WERI-Rb-1 (cell line): ENCODE measurements at places on chromosomes 4 and X.

DNA sequence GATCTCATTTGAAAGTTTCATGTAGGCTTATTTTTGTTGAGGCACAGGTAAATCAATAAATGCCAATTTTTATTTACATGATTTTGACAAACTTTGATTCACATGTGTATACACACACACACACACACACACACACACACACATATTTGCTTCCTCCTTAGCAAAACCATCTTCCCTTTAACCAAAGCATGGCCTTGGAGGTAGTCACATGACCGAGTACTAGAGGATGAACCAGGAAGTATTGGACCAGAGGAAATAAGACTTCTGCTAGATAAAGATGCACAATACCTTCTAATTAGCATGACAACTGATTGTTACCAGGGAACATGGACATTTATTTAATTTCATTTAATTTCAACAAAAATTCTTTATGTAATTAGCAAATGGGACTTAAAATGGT is 23.4 kb upstream of the CFAP299 start:
- DNase-seq = no peak

DNA sequence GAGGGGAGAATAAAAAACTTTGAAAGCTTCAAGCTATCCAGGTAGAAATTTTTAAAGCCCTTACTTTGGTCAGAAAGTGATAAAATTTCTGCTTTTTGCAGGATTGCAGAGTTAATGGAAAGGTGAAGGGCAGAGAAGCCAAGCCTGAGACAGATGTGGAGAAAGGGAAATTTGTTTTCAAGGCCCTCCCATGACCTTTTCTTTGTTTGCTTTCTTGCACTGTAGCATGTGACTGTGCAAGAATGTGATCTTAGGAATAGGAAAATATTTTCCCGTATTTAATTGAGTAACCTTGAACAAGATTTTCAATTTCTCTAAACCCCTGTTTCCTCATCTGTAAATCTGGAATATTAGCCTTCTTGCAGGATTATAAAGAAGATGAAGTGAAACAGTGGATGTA is 307.2 kb downstream of the PPARGC1A start:
- no peak for DNase-seq

DNA sequence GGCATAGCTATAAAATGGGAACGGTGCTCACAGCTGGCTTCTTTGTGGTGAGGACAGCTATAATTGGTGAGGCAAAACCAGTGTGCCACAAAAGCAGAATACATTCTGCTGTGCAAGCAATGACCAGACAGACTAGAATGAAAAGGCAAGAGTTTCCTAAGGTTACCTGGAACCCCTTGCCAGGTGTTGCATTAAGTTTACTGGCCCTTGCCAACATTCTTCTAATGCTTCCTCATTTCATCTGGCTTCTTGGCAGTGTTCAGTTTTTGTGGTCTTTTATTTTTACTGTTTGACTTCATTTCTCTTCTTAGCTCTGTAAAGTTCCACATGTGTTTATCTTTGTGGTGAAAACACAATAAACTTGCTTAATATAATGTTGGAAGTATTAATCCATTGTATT is 131.4 kb downstream of the PTTG2 start:
- DNase-seq = no peak

DNA sequence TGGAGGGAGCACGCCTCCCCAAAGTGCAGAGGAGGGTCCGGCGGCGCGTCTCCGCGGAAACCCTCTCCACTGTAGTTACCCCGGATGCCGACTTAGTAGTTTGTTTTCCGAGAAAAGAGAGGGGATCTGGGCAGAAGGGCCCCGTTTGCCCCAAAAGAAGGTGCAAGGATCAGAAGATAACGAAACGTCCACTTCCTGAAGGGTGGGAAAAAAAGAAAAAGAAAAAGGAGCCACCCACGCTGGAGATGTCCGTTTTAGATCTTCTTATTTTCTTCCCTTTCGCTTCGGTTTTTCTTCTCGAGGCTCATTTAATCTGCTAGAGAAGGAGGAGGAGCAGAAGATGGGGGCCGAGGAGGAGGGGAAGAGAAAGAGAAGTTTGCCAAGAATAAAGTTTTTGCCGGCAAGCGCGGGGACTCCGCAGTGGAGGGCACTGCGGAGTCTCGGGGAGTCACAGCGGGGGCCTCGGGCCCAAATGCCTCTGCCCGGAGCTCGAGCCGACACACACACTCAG is 517 bp downstream of the LEF1 start:
- DNase-seq = no peak

GRCh38 chr4:133775881-133776280 is 425.7 kb downstream of the PABPC4L start:
- no peak for DNase-seq

GRCh38 chrX:24423960-24424359 is 41.1 kb upstream of the PDK3 start:
- no peak for DNase-seq

GRCh38 chr4:70637239-70637913 is 8.8 kb downstream of the ENAM start:
- DNase-seq = no peak

- no peak for DNase-seq
Measured at GRCh38 chr4:53461244-53461643, 83.8 kb downstream of the FIP1L1 start.

DNA sequence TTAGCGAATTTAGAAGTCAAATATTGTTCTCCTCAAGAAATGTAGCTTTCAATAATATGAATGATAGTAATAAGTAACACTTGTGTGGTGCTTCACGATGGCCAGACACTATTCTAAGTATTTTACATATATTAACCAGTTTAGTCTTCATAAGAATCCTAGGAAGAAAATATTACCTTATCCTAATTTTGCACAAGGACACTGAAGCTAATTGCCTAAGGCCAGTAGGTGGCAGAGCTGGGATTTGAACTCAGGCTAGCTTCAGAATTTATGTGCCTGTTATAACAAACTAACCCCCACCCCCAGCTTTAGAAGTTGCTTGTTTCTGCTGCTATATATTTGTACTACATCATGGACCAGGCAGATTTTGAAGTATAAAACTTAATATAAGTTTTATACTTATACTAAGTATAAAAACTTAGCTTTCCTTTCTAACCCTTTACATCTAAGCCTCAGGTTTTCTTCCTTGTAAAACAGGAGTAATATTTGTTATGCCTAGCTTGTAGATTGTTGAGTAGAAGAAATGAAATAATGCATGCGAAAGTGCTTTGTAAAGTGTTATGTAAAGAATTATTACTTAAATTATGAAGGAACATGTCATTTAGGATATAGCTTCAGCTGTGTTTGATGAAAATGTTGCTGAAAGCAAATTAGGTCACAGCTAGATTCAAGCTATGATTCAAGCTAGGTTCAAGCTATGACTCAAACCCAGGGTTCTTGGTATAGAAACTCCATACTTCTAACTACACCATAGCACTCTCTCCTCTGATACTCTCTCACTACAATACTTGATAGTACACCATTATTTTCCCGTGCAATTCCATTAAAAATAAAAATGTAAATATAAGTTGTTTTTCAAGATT is 4.2 kb upstream of the CDS1 start:
- DNase-seq = peak; percentile 46

DNA sequence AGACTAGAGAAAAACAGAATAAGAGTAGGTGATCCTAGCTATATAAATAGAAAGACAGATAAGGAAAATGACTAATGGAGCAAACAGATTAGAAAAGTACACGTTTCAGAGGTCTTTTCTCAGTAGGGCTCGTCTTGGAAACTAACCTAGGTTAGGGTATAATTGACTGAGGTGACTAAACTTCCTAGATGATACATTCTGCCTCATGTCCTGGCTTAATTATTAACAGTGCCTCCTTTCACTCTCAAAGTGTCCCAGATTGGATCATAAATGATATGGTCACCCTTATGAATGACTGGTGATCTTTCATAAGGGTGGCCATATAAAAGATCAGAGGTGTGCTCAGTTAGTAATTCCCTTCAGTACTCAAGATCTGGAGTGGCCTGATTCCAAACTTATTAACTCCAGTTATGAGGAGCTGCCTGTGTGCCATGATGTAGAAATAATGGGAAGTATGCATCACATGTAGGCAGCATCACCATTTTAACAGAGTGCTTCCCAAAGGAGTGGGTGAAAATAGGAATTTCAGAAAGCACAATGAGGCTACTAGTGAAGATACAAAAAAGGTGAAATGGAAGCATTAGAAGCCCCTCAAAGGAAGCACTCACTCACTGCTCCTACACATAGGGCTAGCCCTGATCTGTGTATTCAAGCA is 14.7 kb upstream of the GRIA3 start:
- no peak for DNase-seq

GRCh38 chrX:63402106-63402505 is 51.0 kb upstream of the SPIN4 start:
- DNase-seq = no peak

GRCh38 chrX:32183066-32183465 is 1028.3 kb downstream of the DMD start:
- no peak for DNase-seq

DNA sequence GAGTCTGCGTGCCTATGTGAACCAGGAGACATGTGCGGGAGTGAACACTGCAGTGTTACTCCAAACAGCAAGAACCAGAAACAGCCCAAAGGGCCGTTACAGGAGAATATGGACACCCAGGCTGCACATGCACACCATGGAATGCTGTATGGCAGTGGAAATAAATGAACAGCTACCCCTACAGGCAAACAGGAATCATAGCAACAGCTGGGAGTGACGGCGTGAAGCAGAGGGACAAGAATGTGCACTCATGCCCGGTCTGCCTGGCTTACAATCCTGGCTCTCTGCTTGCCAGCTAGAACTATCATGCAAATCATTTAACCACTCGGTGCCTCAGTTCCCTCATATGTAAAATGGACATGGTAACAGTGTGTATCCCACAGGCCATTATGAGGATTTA is 16.6 kb downstream of the GPKOW start:
- DNase-seq = peak; percentile 40

GRCh38 chr4:1293991-1294390 is 4.3 kb downstream of the MAEA start:
- DNase-seq = no peak

DNA sequence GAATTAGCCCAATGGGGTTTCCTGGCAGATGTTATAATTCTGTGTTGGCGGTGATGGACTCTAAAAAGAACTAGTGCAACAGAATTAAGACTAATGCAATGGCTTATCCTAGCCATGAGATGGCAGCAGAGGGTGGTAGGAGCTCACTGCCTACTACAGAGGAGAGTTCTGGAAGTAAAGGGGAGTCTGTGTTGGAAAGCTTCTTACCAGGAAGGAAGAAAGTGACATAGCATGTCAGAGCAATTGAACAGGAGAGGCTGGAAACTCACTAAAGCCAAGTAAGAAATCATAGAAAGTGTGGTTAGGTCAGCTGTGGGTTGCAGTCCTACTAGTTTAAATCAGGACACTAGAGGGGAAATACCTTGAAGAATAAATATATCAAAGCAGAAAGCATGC is 6.3 kb upstream of the TRPC5OS start:
- peak; percentile 62 for DNase-seq
